Astrocyte of the spinal cord (primary cell): ENCODE measurements at places on chromosomes 2 and 18.

GRCh38 chr2:232454630-232455029, 1.3 kb upstream of the ALPI start:
- no peak for DNase-seq

DNA sequence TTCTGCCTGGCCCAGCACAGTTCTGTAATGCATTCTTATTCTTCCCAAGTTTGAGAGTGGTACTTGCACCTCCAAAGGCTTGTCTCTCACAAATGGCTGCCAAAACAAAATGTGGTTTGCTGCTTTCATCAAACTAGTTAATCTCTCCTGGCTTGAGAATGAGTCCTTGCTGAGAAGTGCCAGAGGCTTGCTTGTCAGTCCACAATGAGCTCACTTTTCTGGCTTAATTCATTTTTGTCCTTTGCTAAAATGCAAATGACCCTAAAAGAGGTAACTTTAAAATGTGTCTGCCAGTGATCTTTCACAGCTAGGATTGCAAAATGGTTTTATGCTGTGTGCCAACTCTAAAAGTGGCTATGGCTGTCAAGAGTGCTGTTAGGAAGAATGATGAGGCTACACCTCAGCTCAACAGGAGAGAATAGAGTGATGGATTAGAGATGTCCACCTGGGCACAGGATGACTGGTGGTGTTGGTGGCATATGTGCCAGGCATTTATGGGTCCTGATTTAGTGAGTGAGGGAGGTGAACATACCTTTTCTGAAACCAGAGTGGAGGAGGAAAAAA, 291.2 kb upstream of the HNMT start:
- no peak for DNase-seq

DNA sequence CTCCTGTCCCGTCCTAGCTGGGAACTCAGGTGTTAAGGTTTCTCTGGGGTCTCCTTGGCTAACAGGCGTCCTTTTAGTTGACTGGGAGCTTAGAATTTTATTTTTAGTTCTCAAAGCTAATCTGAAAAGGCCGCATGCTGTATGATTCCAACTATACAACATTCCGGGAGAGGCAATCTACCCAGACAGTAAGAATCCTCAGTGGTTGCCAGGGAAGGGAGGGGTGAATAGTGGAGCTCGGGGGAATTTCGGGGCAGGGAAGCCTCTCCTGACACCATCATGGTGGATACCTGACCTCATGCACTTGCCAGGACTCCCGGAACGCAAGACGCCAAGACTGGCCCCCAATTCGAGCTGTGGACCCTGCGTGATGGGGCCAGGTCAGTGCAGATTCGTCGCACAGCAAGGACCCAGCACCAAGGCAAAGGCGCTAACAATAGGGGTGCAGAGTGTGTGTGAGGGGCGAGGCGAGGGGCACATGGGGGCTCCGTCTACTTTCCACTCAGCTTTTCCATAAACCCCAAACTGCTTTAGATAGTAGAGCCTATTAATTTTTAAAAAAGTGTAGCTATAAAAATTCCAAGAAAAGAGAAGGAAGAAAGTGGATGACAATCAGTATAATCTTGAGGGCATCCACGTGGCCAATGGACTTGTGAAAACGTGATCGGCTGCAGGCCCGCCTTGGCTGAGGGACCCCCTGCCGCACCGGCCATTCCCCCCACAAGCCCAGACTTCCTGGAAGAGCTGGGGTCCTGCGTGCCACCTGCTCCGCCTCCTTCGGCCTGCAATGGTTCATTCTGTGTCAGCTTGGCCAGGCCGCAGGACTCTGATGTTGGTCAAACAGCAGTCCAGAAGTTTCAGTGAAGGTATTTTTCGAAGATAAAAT, 17.3 kb downstream of the PDCD1 start:
- DNase-seq: no peak

GRCh38 chr2:95073856-95074662, 47.5 kb downstream of the MRPS5 start:
- DNase-seq: no peak

DNA sequence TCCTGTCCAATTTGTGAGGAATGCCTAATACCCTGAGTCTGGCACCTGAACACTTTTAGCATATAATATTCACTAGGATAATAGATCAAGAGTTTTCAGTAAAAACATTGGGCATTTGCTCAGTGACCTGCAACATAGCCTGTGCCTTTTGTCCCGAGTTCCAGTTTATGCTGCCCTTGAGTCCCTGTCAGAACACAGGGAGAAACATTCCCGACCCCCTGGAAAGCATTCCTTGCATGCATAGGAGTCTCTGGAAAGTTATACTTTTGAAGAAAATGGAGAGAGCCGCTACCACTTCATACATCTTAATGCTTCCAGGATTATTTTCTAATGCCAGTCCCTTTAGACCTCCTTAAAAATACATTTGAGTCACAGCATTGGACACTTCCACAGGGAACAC, 107.3 kb downstream of the PLCL1 start:
- no peak for DNase-seq

DNA sequence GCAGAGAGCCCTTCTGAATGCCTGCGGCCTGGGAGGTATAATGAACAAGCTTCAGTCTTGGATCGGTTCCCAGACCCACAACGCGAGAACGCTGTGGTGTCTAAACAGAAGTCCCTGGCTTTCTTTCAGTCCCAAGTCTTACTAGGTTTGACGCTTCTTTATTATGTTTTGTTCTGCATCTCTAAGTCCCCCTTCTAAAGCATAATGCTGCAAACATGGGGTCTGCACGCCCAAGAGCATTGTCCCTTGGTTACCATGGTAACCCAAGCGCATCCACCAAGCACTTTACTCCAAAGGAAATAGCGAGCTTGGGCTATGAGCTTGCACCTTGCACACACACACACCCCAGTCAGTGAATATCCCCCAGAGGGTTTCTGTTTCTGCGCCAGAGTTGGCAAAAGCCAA, 193.7 kb downstream of the INO80D start:
- DNase-seq: peak; percentile 79

DNA sequence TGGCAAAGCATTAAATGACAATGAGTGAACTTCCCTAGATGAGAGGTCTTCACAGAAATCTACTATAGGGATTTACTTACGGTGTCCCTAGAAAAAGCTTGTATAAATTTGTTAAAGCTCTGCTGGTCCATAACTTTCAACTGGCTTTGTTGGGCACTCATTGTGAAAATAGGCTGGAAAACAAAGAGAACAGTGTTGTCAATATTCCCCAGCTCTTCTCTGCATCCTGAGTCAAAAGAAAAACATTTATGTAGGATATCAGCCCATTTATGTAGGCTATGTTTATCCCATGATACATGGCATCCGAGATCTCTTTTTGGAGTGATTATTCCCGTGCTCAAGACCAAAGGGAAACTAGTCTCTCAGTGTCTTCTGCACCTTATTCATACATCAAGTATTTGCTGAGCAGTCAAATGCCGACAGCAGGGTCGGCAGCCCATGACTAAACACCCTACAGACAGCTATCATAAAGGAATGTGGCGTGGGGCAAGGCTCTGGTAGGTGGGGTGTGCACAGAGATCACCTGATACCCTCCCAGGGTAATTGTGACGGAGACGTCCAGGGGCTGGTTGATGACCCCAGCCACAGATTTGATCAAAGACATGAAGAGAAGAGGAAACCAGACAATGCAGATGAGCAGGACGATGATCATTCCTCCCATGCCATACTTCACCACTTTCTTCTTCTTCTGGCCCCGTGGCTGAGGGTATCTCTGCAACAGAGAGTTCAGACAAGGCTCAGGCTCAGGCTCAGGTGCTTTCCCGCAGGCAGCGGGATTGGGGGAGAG, 155.9 kb downstream of the NAPG start:
- peak; percentile 9 for DNase-seq

- no peak for DNase-seq
Measured at GRCh38 chr2:38709567-38710194, 41.5 kb downstream of the SRSF7 start.

GRCh38 chr2:33660416-33661123, 61.5 kb upstream of the FAM98A start:
- no peak for DNase-seq

GRCh38 chr2:198297350-198297749, 493.0 kb downstream of the PLCL1 start:
- DNase-seq: no peak

GRCh38 chr18:22977847-22978701, 44.9 kb downstream of the RBBP8 start:
- peak; percentile 87 for DNase-seq

- DNase-seq: peak; percentile 78
Measured at GRCh38 chr2:133324150-133324561, 244.1 kb downstream of the NCKAP5 start.

DNA sequence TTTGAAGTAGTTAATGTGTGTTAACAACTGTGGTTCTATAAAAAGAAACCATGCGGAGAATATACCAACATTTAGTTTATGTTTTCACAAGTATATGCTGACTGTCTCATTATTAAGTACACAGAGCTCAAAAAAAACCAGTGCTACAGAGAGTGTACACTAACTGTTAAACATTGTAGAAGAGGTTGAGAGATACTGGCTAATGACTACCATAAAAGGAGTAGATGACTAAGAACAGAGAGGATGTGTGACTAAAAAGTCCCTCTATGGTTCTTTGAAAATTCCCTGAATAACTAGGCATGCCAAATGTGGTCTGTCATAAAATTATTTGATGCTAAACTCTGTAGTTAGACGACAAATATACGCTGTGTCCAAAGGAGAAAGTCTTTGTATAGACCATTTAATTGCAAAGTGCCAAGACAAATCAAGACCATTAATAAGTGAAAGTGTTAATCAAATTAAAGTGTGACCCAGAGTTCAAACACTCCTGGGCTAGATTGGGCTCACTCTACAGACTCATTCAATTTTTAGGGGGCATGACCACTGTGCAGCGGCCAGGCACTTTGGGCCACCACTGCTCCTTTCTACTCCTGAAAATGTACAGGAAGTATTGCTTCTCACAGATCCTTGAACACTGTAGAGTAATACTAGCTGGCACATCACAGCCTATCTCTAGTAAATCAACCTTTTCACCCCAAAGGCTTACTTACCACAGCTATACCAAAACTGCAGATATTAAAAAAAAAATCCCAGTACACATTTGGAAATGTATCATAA, 45.1 kb upstream of the SERTAD2 start:
- peak; percentile 90 for DNase-seq

DNA sequence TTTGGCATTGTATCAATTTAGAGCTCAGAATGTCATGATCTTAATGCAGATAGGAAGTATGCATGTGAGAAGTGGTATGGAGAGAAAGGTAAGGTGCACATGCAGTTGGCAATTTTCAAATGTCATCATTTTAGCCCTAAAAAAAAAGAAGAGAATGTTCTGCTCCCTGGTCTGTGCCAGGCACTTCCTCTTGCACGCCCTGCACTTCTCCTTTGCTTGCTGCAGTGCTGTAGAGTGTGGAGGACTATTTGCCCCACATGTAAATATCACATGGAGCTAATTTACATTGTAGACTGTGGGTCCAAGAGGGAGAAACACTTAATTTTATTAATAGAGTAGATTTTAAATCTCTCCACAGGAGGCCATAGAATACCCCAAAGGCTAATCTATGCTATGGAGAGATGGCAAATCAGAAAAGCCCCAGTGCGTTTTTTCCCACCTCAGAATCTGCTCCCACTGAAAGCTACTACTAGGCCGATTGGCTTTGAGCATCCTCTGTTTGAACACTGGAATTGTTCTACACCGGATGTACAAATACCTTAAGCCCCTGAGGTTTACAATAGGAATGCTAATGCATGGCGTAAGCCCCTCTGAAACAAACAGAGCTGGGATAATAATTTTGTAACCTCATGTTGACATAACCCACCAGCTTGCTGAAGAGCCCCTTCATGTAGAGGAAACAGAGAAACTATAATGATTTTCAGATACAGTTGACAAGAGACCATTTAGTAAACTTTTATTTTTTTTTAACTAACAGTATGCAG, 137.2 kb upstream of the KLHL14 start:
- no peak for DNase-seq

DNA sequence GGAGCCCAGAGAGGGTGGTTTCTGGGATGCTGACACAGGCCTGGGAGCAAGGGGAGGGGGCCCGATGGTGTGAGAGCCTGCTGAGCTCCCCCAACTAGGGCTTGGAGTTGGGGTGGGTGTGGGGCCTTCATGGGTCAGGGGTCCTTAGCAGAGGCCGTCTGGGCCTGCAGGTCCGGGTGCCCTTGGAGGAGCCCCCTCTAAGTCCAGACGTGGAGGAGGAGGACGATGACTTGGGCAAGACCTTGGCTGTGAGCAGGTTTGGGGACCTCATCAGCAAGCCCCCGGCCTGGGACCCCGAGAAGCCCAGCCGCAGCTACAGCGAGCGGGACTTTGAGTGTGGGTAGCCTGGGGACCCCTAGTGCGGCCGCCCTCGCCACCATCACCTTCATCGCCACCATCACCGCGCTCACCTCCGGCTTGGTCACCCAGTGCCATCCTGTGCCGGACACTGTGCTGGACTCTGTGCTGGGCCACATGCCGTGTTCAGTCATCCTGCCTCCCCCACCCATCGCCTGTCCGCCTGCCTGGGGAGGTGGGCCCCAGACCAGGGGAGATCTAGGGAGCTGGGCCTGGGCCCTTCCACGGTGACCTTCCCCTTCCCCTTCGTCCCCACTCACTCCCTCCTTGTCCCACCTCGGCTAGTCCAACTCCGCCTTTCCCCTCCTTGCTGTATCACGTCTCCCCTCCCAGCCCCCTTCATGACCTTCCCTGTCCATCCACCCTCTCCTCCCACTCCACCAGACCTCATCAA, 980 bp downstream of the SLC4A3 start:
- no peak for DNase-seq

DNA sequence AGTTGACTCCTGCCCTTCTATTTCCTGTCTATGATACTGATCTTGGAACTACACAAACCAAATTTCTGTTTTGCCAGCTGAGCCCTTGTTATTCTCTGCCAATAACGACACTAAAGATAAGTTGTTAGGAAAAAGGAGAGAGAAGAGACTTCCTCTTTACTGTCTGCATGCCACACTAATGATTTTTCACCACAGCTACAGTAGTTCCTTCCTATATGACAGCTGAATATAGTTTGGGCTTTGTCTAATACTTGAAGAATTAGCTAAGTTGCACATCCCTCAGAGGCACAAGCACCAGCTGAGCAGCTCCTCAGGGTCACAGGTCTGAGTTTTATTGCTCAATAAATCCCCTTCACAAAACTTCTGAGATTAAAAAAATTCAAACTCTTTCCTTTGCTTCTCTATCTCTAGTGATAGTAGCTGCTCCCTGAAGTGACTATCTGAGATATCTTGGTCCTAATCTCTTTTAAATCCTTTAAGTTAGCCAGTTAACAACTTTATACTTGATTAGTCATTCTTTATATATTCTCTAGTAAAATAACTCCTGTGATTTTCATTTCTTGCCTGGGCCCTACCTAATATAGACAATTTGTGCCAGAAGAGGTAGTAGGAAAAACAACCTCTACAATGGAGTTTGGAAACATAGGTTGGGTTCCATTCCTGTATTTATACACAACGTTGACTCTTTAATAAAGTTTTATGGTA, 253.0 kb upstream of the CNTNAP5 start:
- DNase-seq: no peak

DNA sequence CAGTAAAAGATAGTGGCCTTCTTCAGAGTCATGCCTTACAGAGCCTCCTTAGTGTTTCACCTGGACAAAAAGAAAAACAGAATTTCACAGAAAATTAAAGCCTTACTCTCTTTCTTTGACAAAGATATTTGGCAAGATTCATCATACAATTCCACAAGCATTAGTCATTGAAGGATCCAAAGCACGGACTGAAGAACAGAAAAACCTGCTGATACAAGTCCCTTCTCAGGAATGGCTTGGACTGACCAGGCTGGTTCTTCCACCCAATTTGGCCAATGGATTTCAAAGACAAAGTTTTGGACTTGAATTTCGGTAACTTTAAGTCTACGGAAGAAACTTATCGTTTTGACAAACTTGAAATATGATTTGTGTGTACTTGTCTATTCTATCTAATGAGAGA, 39.1 kb upstream of the GALNT3 start:
- peak; percentile 75 for DNase-seq
